Osteocyte (in vitro differentiated cells): ENCODE measurements at places on chromosomes 2 and 18.

DNA sequence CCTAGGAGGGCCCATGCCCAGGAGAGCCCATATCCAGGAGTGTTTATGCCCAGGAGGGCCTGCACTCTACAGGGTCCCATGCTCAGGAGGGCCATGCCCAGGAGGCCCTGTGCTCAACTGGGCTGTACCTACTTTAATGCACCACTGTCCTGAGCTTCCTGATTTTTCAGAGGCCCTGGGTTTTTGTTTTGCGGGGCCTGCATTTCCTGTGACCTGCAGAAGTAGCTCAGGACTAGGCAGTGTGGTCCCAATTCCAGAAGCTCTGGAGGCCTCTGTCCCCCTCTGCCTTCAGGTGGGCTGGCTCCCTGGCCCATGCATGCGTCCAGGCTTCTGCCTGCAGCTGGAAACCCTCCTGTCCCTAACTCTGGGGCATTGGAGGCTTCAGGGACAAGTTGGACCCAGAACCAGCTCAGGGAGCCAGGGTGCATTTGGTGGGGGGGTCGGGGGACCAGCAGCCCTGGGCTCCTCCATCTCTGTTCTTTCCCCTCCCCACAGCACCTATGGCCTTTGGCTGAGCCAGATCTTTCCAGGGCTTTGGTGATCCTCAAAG is 10.8 kb downstream of the GPR35 start:
- DNase-seq, result no peak

GRCh38 chr2:199875400-199875799 is 24.4 kb upstream of the FTCDNL1 start:
- DNase-seq, result no peak

DNA sequence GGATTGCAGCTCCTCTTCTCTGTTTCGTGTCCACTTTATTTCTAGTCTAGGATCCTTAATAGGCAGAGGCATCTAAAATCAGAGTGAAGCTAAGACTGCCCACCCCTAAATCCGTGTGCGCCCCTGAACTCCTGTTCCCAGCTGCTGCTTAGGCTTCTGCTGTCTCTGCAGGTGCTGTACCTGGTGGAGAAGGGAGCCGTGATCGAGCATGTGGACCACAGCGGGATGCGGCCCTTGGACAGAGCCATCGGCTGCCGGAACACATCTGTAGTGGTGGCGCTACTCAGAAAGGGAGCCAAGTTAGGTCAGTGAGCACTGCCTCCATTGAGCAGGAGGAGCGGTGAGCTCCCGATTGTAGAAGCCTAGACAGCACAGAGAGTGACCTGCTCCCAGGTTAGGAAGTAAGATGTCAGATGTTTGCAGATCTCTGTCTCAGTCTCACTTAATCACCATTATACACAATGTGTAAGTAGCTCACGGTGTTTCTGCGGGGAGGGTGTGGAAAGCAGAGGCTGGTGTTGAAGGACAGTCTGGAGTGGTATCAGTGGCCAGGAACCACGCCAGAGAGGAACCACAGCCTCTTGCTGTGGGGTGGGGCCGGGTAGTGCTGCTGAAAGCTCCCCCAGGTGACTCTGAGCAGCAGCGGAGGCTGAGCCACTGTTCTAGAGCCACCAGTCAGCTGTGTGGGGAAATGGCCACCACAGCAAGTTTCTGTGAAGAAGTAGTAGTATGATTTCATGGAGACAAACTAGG is 62.3 kb downstream of the WDSUB1 start:
- no peak for DNase-seq

DNA sequence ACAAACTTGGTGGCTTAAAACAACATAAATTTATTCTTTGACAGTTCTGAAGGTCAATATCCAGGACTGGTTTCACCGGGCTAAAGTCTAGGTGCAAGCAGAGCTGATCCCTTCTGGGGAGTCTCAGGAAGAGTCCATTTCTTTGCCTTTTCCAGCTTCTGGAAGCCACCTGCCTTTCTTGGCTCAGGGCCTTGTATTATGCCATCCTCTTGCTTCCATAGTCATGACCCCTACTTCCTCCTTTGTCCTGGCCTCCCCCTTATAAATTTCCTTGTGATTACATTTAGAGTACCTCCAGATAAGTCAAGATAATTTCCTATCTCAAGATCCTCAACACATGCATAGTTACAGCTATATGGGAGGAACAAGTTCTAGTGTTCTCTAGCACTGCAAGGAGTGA is 1089.5 kb downstream of the LRP1B start:
- no peak for DNase-seq
